ENCODE measurements at places on chromosomes 3 and 15.

GRCh38 chr3:88131695-88132094 is 18.1 kb upstream of the C3orf38 start:
- DNase-seq: no peak

DNA sequence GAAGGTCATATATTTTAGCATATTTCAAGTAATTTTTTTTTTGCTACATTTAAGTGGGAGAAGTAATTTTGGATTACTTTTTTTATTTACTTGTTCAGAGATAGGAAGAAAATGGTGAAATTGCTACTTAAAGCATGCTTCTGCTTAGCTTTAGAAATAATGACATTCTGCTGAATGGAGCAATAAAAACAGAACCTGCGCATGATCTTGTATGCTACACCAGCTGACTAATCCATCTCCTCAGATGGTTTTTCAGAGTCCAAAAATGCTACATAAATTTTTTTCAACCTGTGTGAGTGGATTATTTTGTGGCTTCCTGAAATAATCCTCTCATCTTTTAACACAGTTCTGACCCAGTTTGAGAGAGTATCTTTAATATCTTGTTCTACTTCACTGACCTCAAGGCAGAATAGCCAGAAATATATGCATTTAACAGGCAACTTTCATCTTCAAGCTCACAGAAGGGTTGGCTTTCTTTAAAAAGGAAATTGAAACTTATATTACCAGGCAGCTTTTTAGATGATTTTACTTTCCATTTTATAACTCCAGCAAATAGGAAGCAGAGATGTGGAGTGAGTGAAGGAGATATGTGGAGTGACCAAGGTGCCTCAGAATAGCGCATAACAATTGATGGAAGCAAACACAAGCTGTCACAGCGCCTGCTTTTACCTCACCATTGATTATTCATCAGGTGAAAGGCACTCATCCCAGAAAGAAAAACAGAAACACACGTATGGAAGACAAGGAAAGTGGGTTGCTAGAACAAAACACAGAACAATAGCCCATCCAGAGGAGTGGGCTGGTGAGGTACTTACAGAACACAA is 136.6 kb downstream of the TGFBR2 start:
- DNase-seq: no peak

- DNase-seq: no peak
Measured at GRCh38 chr15:85607842-85608241, 186.9 kb downstream of the KLHL25 start.

- no peak for DNase-seq
Measured at GRCh38 chr3:39573392-39573791, 105.9 kb downstream of the MOBP start.

GRCh38 chr3:24530471-24530870 is 35.8 kb upstream of the THRB start:
- no peak for DNase-seq

- DNase-seq: no peak
Measured at GRCh38 chr3:147518465-147518864, 109.3 kb downstream of the ZIC1 start.

DNA sequence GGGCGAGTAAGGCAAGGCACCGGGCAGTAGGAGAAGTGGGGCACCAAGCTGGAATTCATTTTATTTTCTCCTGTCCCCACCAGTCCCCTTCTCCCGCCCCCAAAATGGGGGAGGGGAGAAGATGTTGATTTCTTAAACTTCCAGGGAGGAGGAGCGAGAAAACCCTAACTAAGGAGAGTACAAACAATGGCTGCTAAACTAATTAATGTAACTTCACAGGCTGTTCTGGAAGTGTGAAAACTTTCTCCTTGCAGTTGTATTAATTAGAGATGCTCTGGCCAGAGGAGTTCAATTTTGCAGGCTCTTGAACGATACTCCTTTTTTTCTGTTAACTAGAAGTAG is 11.5 kb downstream of the ZIC4 start:
- no peak for DNase-seq

- no peak for DNase-seq
Measured at GRCh38 chr3:129116482-129116946, 5.1 kb downstream of the RAB43 start.

DNA sequence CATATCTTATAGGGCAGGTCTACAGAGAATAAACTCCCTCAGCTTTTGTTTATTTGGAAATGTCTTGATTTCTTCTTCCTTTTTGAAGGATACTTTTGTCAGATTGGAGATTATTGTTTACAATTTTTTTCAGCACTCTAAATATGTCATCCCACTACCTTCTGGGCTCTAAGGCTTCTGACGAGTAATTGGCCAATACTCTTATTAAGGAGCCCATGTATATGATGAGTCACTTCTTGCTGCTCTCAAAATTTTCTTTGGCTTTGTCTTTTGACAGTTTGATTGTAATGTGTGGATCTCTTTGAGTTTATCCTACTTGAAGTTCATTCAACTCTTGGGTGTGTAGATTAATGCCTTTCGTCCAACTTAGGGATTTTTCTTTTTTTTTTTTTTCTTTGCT is 28.9 kb upstream of the CD200R1L start:
- no peak for DNase-seq

DNA sequence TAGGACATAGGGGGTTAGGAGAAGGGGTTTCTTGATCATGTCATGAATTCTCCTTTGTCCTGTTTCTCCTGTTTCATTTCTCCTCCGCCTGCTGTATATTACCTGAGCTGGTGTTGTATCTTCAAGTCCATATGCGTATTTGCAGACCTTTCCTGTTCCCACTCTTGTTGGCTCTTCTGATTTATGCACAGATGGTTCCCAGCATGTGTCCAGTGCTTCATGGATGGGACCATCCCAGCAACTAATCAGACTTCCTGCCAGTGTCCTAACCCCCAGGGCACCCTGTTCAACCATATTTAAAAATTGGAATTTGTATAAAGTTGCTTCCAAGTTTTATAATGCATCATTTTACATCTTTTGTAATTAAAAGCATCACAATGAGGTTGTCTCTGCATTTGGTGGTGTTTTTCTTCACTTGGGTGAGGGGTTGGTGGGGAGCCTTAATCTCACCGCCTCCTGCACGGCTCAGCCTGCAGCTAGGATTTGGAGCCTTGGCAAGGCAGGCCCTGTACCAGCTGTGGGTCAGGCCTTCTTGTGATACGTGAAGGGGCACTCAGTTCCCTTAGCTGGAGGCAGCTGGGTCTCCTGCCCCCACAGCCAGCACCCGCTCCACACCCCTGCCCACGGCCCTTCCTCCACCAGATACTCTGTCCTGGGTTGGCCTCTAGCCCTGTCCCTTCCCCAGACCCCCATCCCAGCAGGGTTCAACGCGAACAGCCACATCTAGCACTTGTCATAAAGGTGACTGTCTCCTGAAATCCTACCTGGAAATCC is 72.0 kb upstream of the BLM start:
- DNase-seq: no peak

GRCh38 chr3:106247902-106248684 is 379.3 kb upstream of the CBLB start:
- no peak for DNase-seq

DNA sequence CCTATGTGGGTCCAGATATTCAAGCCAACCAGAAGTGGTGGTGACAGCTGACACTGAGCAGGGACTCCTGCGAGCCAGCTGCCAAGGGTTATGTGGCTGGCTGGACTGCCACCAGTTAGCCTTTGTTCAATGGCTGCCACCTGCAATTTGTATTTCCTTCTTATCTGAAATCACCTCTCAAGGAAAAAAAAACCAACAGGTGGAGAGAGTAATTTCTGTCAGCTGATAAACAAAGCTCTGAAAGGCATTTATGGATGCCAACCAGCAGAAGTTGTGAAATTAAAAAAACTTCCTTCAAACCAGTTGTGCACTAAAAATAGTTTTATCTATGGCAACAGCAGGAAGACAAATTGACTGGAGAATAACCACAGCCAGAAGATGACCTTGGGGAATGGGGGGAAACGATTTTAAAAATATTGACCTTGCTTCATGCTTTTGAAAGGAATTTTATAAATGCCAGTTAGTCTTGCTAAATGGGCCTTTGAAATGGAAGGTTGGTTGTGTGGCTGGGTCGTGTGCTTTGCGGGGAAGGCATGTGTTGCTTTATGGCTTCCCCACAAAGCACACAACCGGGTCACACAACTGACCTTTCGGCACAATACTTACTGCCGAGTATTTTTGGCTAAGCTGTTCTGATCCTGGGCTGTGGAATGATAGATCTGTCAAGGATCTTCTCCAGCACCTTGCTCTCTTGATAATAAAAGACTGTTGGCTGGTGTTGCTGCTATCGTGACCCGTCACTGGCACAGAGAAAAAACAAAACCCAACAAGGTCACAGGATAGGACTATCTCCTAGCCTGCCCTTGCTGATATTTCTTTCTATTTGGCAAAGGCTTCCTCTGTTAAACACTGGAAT is 3.5 kb downstream of the MYZAP start:
- DNase-seq: no peak

DNA sequence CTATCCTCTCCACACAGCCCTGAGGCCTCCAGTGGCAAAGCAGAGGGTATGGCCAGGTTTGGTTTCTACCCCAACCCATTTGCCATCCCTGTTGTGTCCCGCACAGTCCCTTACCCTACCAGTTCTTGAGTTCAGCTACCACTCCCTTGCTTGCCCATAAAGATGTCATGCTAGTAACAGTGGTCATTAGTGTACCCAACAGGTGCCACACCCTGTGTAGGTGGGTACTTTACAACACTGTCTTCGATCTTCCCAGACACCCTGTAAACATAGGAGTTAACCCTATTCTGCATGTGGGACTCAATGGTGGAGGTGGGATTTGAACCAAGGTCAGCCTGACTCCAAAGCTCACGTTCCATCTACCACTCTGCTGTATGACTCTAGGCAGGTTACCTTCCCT is 23.2 kb downstream of the LINGO1 start:
- no peak for DNase-seq

DNA sequence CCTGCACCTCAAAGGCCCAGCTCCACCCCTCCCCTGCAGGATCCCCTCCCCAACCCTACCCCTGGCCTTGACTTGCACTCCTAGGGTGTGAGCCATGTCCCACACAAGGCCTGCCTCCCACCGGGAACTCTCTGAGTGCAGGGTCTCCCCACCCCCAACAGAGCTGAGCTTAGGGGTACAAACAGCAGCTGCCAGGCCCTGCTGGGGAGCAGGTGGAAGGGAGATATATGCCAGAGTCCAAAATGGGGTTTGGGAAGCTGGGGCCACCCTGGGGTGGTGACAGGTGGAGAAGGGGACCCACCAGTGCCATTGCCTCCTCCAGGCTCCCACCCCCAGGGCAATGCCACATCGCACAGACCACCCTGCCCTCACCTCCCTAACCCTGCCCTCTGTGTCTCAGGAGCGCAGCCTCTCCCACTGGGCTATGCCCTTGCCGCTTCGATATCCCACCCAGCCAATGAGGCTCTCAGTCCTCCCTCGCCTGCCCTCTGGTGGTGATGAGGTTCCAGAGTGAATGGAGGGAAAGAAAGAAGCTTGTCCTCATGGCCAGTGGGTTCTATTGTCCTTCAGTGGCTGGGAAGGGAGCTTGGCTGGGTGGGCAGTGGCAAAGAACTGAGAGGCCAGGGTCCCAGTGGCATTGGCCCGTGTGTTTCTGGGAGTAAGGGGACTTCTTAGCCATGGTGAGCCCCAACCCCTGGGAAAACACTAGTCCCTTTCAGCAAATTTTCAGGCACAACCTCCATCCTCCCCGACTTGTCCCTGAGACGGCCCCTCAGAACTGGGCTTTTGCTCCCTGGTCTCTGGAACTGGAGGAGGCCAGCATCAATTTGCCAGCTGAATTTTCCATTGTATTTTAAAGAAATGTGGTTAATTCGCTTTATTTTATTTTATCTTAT is 46.8 kb downstream of the CYP11A1 start:
- DNase-seq: no peak

DNA sequence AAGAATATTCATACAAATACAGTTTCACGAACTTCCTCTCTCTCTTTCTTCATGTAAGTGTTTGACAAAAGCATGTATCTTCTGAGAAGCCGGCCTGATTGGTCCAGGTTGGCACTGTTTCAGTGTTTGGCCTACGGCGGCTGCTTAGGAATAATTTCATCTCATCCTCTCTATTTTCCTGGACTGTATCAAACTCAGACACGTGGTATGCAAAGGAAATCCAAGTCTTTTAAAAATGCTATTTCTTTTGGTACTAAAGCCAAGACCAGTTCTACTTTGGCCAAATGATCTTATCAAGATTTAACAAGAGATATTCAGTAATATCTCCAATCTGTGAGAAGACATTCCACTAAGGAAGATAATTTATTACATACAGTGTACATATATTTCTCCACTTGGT is 152.8 kb downstream of the TIGIT start:
- no peak for DNase-seq

DNA sequence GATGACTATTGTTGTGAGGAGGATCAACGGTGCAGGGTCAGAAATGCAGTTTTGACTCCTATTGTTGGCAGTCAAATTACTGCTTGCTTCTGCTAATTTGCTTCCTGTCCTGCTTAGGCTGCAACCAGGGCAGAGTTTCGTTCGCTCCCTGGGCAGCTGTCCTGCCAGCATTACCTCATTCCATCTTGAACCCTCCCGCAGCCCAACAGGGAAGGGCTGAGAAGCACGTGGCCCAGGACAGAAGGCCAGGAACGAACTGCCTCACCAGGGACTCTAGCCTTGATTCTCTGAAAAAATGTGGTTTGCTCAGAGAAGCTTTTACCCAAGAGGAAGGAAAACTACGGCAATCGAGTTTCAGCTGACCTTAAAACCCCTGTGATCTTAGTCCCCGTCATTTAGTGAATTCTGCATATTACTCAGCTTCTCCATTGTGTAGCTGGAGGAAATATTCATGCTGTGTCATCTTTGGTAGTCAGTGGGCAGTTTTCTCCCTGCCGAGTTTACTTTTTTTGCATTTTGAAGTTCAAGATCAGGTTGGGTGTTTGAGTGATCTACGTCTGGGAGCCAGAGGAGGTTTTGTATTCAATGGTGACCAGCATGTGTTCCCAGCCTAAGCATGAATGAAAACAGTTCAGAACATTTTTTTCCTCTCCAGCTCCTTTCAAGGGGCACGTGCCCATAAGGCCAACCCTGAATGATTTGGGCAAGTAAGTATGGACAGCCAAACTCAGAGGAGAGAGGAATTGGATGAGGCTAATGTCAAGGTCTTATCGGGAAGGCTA is 23.0 kb downstream of the TLNRD1 start:
- no peak for DNase-seq

- DNase-seq: no peak
Measured at GRCh38 chr3:107588217-107588616, 65.5 kb downstream of the BBX start.

- no peak for DNase-seq
Measured at GRCh38 chr15:52082197-52083036, 30.2 kb downstream of the BCL2L10 start.

GRCh38 chr3:13332740-13333139 is 87.4 kb downstream of the NUP210 start:
- DNase-seq: no peak

GRCh38 chr3:127137113-127137512 is 55.8 kb upstream of the PRR23E start:
- no peak for DNase-seq

- DNase-seq: no peak
Measured at GRCh38 chr3:87390821-87391220, 114.4 kb upstream of the POU1F1 start.

- DNase-seq: no peak
Measured at GRCh38 chr3:15659254-15659975, 57.9 kb downstream of the BTD start.

GRCh38 chr3:24810881-24811280 is 316.2 kb upstream of the THRB start:
- no peak for DNase-seq

GRCh38 chr3:155753038-155753639 is 8.3 kb upstream of the PLCH1 start:
- no peak for DNase-seq

- DNase-seq: no peak
Measured at GRCh38 chr3:103614719-103615118, 1179.9 kb downstream of the ZPLD1 start.
